Fibroblast of skin of scalp (primary cell): ENCODE measurements at places on chromosomes 12 and 14.

GRCh38 chr12:107361970-107362369 is 268.6 kb upstream of the CRY1 start:
- no peak for DNase-seq

DNA sequence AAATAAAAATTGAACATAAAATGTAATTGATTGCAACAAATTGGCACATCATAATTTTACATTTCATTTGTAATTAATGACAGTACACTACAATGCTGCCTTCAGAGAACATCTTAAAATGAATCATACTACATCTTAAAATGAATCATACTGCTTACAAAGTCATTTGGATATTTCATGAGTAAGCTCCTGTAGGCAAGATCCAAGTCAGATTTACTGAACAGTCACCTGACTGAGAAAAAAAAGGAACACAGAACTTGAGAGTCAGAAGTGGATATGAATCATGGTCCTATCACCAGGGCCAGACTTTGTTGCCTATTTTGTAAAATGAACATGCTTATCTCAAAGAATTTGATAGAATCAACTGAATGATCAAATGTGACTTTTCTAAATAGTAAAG is 32.7 kb upstream of the FBLN5 start:
- peak; percentile 79 for DNase-seq

GRCh38 chr14:32985866-32986265 is 47.2 kb downstream of the NPAS3 start:
- no peak for DNase-seq

DNA sequence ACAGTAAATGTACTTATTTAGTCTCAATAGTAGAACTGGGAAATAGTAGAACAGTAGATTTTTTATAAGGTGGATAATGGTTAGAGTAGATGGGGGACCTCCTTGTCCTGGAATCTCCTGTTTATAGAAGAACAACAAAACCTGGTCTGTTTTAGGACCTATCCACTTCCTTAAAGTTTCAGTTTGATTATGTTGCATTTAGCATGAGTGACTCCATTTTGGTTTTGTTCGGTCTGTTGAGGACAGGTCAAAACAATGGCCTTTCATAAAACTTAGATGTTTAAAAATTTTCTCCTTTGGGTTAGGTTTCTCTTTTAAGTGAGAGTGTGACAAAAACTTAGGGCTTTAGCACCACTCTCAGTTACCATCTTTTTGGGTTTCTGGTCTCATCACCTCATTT is 308.9 kb downstream of the BTG1 start:
- no peak for DNase-seq

DNA sequence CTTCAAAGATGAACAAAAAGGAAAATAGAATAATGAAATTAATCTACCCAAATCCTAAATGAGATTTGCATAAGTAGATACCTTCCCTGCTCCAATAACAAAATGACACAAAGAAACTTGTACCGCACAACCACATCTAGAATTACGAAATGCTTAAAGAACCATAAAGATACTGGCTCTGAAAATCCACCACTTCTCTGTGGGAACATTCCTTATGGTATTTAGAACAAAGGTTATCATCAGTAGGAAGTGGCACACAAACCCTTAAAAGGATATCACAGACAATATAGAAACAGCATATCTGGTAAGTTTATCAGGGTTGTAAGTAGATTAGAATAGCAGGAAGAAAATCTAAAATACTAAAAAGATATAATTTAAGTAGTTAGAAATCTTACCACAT is 11.6 kb downstream of the IAPP start:
- DNase-seq = no peak

GRCh38 chr12:4701395-4702190 is 18.6 kb upstream of the GALNT8 start:
- DNase-seq = peak; percentile 28

DNA sequence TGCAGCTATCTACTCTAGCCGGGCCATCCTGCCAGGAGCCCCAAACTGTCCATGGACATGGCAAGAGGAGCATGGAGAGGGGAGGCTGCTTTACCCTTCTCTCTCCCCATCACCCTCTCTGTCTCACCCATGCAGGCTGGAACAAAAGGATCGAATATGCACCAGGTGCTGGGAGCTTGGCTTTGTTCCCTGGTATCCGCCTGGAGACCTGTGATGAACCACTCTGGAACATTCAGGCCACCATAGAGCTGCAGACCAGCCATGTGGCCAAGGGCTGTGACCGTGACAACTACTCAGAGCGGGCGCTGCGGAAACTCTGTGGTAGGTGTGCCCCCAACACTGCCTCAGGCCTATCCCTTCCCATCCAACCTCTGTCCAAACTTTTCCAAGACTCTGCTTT is 5.9 kb downstream of the CLSTN3 start:
- DNase-seq = no peak

DNA sequence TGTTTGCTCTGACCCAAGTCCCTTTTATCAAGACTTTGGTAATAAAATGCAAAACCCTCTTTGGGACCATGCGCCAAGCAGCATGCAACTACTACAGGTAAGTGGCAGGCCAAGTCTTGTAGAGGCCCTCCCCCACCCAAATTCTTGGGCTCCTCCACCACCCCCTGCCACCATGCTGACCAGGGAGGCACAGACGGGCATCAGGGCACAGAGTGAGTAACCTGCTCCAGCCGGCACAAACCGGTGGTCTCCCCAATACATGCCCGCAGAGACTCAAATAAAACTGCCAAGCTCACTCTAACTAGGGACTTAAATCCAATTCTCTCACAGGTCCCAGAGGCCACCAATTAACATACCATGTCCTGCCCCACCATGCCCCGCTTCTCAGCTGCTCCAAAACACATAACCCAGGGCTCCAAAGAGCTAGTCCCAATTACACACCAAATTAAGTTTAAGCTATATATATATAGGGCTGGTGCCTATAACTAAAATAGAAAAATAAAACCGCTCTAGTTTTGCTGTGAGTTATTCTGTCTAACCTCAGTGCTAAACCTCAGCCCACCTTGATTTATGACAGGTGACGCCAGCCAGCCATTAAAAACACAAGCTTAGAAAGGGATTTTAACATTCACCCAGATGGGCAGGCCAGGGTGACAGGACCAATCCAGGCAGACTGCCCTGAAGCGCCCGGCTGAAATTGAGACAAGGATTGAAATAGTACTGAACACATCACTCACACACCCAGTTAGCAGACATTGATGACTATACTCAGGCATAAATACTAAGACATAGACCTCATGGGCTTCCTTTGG is 81.0 kb downstream of the CLMN start:
- no peak for DNase-seq

DNA sequence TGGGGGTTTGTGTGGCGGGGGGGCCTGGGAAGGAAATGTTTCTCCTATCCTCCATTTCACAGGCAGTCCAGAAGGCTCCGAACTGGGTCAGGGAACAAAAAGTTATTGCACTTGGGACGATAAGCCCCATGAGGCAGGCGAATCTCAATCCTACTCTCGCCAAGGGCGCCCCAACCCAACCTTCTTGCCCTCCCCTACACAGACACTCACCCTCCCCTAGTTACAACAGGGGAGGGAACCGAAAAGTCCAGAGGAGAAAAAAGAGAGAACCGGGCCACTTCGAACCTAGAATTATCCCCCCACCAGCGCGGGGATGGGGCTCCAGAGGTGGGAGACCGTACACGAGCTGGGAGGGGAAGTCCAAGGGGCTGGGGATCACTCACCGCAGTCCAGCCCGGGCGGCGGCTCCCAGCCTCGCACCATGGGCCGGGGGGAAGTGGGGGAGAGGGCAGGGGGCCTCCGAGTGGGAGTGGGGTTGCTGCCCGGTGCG is 357 bp downstream of the HOMEZ start:
- no peak for DNase-seq

GRCh38 chr12:27898022-27898421 is 74.5 kb downstream of the PTHLH start:
- no peak for DNase-seq

DNA sequence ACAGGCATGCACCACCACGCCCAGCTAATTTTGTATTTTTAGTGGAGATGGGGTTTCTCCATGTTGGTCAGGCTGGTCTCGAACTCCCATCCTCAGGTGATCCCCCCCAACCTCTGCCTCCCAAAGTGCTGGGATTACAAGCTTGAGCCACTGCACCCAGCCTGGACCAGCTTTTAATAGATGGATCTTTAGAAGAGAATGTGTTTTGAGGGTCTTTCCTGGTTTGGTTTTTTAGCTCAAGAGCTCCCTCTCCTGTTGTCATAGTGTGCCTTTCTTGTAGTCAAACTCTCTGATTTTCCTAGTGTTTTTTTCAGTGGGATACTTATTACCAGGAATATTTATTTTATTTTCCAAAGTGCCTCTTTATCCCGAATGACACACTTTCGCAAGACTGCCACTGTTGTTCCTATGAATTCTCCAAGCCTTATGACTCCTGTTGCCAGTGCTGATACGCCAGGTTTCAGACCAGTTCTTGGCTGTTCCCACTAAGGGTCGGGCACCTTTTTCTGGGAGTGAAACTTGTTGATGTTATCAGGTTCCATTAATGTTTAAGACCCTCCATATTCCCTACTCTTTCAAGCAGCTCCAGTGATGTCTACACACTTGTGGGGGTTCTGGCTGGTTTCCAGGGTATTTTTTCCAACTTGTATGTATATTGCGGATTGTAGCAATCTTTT is 31.5 kb upstream of the LIMA1 start:
- DNase-seq = peak; percentile 72

DNA sequence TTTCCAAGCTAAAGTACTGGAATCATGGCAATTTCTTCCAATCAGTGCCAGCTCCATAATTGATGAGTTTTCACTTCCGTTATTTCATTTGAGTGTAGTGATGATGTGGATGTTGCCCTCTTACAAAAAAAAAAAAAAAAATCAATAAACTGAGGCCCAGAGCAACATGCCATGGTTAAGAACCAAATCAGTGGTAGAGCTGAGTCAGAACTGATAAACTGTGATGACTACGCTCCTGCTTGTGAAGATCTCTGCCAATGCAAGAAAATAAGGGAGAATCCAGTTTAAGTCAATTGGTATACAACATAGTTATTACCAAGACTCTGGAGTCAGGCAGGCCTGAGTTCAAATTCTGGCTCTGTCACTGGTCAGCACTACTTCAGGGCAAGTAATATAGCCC is 102.7 kb downstream of the GPR135 start:
- no peak for DNase-seq

DNA sequence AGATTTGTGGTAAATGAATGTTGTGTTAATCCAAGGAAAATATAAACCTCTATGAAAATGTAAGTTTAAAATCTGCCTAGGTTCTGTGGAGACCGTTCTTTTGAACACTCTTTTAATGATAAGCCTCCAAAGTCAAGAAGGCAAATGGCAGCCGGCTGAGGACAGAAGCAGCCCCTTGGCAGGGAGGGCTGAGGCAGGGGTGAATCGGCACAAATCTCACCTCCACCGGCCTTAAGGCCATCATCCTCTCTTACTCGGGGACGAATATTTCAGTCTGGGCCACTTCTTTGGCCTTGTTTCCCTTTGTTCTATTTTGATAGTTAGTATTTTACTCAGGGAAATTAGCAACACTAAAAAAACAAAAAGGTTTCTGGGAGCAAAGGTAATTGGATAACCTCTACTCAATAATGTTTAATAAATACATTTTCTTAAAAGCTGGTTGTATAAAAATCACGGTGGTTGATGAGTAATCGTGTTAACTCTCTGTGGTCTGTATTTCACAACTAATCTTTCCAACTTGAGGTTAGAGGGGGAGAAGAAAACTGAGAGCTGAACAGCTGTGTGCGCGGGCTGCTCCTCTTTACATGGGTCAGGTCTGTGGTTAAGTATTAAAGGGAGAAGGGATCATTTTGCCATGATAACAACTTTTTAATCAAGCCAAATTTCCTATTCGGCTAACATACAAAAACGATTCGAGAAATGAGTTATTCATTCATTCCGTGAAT is 18.6 kb downstream of the LGMN start:
- DNase-seq = peak; percentile 78

DNA sequence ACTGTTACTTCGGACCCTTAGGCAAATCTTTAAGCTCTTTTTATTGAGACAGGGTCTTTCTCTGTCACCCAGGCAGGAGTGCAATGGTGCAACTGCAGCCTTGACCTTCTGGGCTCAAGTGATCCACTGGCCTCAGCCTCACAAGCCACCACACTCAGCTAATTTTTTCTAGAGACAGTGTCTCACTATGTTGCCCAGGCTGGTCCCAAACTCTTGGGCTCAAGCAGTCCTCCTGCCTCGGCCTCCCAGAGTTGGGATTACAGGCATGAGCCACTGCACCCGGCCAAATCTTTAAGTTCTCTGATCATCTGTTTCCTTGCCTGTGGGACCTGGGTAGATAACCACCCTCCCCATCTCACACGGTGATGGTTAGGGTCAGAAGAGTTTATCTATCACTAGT is 2.3 kb upstream of the GPX2 start:
- DNase-seq = no peak

GRCh38 chr14:66503532-66503931 is 4.4 kb upstream of the GPHN start:
- no peak for DNase-seq

DNA sequence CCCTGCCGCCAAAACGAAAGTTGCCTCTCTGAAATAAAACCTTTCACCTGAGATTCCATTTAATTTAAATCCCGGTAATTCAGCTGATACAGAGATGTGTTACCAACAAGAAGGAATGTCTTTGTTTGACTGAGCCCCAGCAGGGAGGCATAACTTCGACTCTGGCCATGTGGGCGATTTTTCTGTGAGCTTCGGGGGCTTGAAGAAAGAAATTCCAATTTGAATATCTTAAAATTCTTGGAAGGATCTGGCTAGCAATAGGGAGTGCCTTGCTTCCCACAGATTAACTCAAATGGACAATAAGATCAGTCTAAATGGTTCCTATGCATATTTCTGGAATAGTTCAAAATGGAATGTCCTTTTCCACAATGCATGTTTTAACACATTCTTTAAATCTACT is 252.5 kb upstream of the TMPO start:
- DNase-seq = peak; percentile 2
